ENCODE measurements at places on chromosomes 2 and 18.

DNA sequence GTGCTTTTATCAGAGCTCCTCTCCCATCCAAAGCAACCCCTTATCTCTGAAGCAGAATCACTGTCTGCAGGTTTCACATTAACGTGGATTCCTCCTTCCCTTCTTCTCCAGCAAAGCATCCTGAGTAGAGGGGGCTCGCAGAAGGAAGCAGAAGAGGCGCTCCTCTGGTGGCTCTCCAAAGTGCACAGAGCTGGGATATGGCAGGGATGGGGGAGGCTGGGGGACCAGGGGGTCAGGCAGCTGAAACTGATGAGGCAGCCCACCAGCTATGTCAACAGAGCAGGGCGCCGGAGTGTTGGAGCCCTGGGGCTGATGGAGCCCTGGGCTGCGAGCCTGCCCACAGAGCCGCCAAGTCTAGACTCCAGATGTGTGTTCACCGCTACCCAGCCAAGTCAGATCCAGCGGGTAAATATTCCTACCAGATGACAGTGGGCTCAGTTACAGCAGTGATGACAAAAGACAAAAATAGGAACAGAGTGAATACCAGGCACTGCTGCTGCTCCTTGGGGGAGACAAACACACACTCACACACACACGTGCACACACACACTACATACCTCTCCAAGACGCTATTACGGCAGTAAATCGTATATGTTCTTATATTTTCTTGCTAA, 678.3 kb upstream of the ID2 start:
- no peak for DNase-seq

GRCh38 chr2:70529610-70530009, 24.0 kb downstream of the TGFA start:
- DNase-seq, result no peak

- no peak for DNase-seq
Measured at GRCh38 chr2:111029181-111029927, 91.4 kb upstream of the BCL2L11 start.

GRCh38 chr2:32910883-32911598, 35.7 kb upstream of the LTBP1 start:
- no peak for DNase-seq

DNA sequence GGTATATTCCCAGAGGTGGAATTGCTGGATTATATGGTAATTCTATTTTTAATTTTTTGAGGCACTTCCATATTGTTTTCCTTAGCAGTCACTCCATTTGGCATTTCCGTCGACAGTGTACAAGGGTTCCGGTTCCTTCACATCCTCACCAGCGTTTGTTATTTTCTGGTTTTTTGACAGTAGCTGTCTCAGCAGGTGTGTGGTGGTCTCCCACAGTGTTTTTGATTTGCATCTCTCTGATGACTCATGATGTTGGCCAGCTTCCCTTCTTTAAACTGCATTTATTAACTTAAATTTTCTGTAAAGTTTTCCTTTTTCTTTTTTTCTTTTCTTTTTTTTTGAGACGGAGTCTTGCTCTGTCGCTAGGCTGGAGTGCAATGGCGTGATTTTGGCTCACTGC, 19.7 kb downstream of the SH3BP4 start:
- no peak for DNase-seq

- DNase-seq, result no peak
Measured at GRCh38 chr2:33130054-33130447, 183.3 kb downstream of the LTBP1 start.

- no peak for DNase-seq
Measured at GRCh38 chr2:200603972-200604371, 18.2 kb downstream of the AOX1 start.

DNA sequence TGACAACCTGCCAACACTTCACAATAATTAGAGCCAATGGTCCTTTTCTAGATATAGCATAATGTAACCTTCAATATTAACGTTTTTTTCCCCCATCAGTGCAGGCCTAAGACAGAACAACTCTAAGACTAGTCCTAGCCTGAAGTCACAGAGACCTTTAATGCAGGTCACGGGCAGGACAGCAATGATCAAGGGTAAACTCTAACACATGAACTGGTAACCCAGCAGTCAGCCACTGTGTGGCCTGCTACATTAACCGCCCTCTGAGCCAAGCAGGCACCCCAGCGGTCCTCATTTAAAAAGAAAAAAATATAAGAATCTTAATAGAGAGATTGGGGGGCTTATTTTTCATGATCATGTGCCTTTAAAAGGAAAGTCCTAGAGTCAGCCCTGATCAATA, 290.6 kb downstream of the AFF3 start:
- no peak for DNase-seq

- no peak for DNase-seq
Measured at GRCh38 chr2:20197192-20197591, 27.7 kb downstream of the SDC1 start.

DNA sequence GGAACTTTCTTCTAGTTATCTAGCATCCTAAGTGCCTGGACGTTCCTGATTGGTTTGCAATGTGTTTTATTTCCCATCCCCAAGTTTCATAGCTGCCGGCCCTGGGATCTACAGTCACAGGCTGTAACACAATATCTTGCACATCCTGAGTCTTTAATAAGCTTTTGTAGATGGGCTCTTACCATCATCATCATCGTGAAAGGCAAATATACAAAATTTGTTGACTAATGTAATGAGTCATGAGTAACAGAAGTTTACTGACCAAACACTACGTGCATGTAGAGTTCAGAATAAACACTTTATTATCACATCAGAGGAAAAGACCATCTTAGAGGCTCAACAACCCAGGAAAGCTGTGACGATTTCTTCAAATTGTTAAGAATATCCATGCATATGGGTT, 8.1 kb upstream of the TYMS start:
- DNase-seq, result no peak

DNA sequence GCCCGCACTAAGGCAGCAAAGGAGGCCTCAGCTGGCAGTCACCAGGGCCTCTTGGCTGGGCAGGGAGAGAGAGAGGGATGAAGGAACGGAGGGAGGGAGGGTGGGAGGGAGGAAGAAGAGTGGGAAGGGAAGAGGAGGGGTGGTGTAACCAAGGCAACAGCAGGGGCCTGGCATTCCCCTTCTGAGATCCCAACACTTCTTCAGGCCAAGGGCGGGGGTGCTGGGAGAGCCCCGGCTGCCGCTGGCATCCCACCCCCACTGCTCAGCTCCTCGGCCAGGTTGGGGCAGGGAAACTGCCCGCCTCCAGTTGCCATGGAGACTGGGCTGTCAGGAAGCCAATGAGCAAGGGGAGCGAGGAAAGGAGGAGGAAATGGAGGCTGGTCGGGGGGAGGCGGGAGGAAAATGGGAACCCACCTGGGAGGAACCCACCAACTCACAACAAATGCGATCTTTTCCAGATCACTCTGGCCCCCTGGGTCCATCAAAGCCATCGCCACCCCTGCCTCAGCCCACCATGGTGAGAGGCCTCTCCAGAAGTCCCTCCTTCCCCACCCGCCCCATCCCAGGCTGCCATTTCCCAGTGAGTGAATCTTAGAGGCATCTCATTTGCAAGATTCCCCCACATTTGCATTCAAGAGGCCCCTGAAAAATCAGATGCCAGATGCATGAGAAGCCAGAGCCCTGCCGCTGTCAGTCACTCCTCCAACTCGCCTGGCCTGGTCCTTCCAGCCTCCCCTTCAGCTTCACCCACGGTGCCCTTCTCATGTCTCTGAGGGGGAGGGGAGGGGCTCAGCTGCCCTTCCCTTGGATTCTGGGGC, 12.4 kb downstream of the SH2D6 start:
- DNase-seq, result no peak

GRCh38 chr2:223008162-223008561, 43.8 kb upstream of the KCNE4 start:
- no peak for DNase-seq

DNA sequence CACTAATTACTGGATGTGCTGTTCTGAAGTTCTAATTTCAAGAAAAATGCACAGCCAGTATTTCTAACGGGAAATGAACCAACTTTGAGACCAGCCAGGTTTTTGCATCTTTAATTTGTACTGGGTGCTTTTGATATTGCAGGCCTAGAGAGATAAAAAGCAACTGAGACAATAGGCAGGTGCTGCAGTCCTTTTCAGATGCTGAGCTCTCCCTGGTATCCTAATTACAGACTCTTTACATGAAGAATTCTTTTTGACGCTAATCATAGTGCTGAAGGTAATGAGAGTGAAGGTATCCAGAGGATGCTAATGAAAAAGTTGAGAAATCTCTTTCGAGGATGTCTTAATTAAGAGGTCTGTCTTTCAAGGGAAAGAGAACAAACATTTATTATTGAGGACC, 85.1 kb downstream of the SERPINB8 start:
- no peak for DNase-seq

- no peak for DNase-seq
Measured at GRCh38 chr2:46717344-46718121, 198.1 kb downstream of the MCFD2 start.

Measured in activated CD8-positive, alpha-beta memory T cell treated with anti-CD3 and anti-CD28 coated beads, Interleukin-2, amount 50 U/mL, for 48 hours (primary cell).